Astrocyte (in vitro differentiated cells and primary cell): ENCODE measurements at places on chromosomes 11 and 22. TPM values are rescaled to one million over a fixed set of nuclear protein-coding genes. Genes with fewer than 3 reads are reported as not detected.

DNA sequence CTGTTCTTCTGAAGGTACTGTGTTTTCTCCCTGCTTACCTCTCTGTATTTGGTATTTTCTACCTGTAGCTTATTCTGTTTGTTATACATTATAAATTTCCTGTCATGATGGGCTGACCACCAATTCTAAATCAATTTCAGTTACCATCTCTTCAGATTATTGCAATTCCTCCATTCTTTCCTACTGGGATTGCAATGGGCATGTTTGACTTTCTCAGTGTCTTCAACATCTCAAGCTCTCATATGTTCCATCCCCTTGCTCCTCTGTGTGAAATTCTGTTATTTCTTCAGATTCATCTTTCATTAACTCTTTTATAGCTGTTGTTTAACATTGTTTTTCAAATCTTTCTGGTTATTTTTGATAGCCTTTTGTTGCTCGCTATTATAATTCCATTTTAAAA lies 15.5 kb upstream of the C22orf39 start:
- H3K4me3 ChIP-seq: no peak overlapping the region
- H3K36me3 ChIP-seq: peaks cover 34% of the 10 kb centered on the region
- DNase-seq: no peak
- no peak overlapping the region for H3K27ac ChIP-seq

DNA sequence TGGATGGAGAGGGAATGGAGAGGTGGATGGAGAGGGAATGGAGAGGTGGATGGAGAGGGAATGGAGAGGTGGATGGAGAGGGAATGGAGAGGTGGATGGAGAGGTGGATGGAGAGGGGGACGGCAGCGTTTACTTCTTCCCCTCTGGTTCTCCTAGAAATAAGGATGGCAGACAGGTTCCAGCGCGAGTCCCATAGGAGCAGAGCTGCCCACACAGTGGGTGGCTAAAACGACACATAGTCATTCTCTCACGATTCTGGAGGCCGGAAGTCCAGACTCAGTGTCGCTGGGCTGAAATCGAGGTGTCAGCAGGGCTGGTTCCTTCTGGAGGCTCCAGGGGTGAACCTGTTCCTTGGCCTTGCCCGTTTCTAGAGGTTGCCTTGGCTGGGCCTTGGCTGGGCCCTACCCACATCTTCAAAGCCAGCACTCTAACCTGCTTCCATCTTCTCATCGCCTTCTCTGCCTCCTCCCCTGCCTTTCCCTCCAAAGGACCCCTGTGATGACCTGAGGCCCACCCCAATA lies 12.7 kb upstream of the CTSD start:
- H3K27ac ChIP-seq: no peak overlapping the region
- no peak for DNase-seq
- no peak overlapping the region for H3K4me3 ChIP-seq
- H3K4me1 ChIP-seq: peaks cover 18% of the 10 kb centered on the region
- no peaks in the 10 kb centered on the region for H3K36me3 ChIP-seq

- peak overlapping the region; percentile 63 for H3K27ac ChIP-seq
- peaks cover 12% of the 10 kb centered on the region for H3K4me1 ChIP-seq
- H3K4me3 ChIP-seq: no peak overlapping the region
Observed at GRCh38 chr11:108973402-108974162, 308.7 kb downstream of the DDX10 start.

DNA sequence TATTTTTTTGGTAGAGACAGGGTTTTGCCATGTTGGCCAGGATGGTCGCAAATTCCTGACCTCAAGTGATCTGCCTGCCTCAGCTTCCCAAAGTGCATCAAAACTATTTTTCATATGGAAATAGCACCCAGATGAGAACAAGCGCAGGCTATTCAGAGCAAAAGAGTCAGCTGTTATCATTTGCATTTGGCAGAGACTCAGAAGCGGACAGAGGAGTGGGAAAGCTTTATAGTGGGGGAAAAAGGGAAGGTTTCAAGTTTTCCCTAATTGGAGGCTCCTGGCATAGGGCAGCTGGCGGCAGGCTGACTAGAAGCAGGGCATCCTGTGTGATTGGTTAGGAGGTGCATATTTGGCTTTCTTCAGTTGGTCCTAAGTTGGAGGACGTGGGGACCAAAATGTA lies 20.2 kb downstream of the ATG13 start:
- H3K27me3 ChIP-seq: no peaks in the 10 kb centered on the region
- peaks cover 6% of the 10 kb centered on the region for H3K36me3 ChIP-seq
- DNase-seq: no peak
- H3K4me1 ChIP-seq: no peaks in the 10 kb centered on the region
- H3K4me3 ChIP-seq: no peak overlapping the region

The RTN4RL2 gene
- total RNA-seq: 0.50 and 0.65 TPM in 2 replicates

- H3K27ac ChIP-seq: no peak overlapping the region
- no peaks in the 10 kb centered on the region for H3K4me1 ChIP-seq
- no peaks in the 10 kb centered on the region for H3K36me3 ChIP-seq
- DNase-seq: no peak
- no peak overlapping the region for H3K4me3 ChIP-seq
- no peaks in the 10 kb centered on the region for H3K27me3 ChIP-seq
Observed at GRCh38 chr11:100329352-100329751, 357.7 kb upstream of the ARHGAP42 start.

- H3K36me3 ChIP-seq: no peaks in the 10 kb centered on the region
- H3K27me3 ChIP-seq: no peaks in the 10 kb centered on the region
- DNase-seq: no peak
- no peak overlapping the region for H3K27ac ChIP-seq
- H3K4me3 ChIP-seq: no peak overlapping the region
Observed at GRCh38 chr11:119691701-119692539, 37.1 kb downstream of the NECTIN1 start.

The PATE3 gene
- total RNA-seq: not detected in 2 replicates

- no peaks in the 10 kb centered on the region for H3K36me3 ChIP-seq
- H3K4me1 ChIP-seq: no peaks in the 10 kb centered on the region
- H3K27ac ChIP-seq: no peak overlapping the region
Observed at GRCh38 chr11:134636071-134636470, 224.0 kb upstream of the B3GAT1 start.

The CSRP3 gene
- total RNA-seq: 0.43 and 0.70 TPM in 2 replicates

- DNase-seq: no peak
- H3K27me3 ChIP-seq: no peaks in the 10 kb centered on the region
- no peak overlapping the region for H3K4me3 ChIP-seq
- no peak overlapping the region for H3K27ac ChIP-seq
- H3K36me3 ChIP-seq: no peaks in the 10 kb centered on the region
- no peaks in the 10 kb centered on the region for H3K4me1 ChIP-seq
Observed at GRCh38 chr11:134429106-134429505, 17.1 kb upstream of the B3GAT1 start.
